SK-N-SH (cell line): ENCODE measurements at places on chromosomes 7 and 10.

GRCh38 chr7:49279891-49280290 is 355.5 kb downstream of the CDC14C start:
- no peak for DNase-seq

- DNase-seq, result peak; percentile 80
Observed at GRCh38 chr7:35424869-35425495, 171.1 kb upstream of the TBX20 start.

GRCh38 chr10:127976286-127976685 is 69.4 kb downstream of the PTPRE start:
- DNase-seq, result no peak

DNA sequence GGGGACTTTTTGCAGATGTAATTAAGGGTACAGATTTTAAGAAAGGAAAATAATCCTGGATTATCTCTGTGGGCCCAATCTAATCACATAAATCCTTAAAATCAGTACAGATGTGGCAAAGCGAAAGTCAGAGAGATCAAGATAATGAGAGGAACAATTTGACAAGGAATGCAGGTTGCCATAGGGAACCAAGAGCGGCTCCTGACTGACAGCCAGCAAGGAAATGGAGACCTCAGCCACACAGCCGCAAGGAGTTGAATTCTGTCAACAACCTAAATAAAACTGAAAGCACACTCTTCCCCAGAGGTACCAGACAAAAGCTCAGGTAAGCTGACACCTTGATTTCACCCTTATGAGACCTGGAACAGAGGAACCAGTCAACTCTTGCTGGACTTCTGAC is 3.4 kb upstream of the PNPLA8 start:
- DNase-seq, result no peak

DNA sequence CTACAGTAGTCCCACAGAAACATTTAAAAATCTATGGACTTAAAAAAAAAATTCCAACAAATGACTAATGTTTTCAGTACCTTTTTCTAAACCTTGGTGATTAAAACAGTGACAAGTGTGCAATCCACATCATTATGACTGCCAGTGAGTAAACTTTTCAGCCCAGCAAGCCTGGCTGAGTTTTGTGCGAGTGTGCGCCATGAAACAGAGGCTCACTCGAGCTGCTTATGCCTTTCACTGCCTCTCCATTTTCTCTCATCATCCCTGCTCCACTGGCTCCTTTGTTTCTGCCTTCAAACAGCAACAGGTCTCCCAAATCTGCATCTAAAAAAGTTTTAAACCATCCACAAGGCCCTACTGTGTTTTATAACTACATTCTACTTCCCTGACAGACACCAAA is 105.8 kb downstream of the USP6NL start:
- DNase-seq, result no peak

DNA sequence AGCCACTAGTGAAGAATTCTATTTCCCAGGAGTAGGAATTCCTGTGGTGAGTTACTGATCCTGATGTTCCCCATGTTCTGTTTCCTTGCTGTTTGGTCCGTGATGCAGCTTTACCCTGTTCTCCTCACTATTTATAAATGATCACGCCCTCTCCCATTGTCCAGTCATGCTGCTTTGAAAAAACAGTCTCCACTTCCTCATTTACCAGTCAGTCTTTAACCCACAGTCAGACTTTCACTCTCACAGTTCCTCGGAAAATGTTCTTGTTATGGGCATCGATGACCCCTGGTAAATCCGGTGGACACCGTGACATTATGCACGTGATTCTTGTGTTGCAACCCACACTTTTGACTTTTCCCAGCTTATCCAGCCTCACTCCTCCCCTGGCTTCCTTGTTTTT is 14.4 kb downstream of the SCIN start:
- DNase-seq, result no peak

- DNase-seq, result no peak
Observed at GRCh38 chr10:7520507-7521485, 110.0 kb upstream of the SFMBT2 start.

DNA sequence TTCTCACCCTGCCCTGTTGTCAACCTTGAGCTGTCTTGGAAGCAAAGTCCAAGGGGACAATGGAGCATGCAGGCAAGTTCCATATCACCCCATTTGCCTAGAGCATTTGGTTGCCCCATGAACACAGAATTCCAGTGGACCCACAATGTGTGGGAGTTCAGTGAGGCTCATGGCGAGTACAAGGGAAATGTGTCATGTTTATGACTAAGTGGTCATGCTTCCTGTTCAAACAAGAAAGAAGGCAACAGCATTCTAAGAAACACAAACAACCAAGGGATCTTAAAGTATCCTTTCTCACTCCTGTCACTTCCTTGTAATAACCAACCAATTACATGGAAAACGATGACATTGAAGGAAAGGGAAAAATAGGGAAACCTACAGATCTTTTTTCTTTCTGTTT is 513.0 kb downstream of the INHBA start:
- DNase-seq, result no peak

DNA sequence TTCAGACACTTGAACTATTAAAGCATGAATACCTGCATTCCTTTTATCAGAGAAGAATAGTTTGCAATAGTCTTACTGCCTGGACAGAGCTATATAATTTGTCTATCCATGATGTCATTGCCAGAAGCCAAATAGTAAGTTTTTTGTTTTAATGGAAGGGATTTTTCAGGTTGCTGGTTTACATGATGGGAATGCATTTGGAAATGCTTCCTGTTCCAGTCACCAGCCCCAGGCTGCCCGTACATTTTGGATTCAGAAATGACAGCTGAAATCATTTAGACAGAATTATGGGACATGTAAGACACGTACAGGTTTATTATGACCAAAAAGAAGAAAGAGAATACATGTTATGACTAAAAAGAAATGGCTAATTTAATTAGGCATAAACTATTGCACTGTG is 293.1 kb downstream of the CDK14 start:
- DNase-seq, result no peak

GRCh38 chr7:53993224-53993623 is 549.0 kb upstream of the VSTM2A start:
- no peak for DNase-seq

DNA sequence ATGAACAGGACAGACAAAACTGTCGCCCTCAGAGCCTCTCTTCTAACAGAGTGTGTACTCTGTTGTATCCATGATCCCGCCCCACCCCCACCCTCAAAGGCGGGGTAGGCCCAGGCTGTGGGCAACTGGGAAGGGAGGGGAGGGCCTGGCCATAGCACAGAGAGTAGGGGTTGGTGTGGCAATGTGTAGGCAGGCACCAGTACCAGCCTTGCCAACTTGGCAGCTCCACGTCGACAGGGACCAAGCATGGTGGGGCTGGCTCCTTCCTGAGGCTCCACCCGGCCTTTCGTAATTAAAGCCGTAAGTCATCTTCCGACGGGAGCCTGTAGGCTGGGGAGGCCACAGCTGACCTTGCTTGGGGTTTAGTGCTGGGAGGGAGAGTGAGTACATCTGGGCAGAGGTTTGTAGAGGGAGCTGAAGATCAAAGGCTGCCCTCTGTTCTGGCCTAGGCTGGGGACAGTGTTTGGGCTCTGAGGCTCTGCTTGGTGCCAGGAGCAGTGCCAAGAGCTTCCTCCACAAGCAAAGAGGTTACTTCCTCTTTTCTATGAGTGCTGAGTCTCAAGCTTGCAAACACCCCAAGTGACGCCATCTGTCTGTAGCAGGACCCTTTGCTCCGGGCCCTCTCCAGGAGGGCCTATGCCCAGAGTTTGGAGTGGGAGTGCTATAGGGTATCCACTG is 121.6 kb downstream of the C10orf105 start:
- no peak for DNase-seq

DNA sequence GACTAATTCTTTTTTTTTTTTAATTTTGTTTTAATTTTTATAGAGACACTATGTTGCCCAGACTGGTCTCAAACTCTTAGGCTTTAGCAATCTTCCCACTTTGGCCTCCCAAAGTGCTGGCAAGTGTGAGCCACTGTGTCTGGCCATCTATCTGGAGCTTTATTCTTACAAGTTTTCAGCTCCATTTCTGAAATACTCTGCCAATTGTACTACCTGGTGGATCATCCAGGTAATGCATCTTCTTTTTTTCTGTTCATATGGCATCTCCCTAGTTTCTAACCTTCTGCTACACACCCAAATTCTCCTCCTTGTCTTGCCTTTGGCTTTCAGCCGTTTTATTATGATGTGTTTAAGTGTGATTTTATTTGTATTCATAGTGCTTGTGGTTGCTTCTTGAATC is 40.2 kb downstream of the ZNF365 start:
- no peak for DNase-seq

GRCh38 chr7:95737828-95738505 is 34.4 kb upstream of the DYNC1I1 start:
- no peak for DNase-seq

DNA sequence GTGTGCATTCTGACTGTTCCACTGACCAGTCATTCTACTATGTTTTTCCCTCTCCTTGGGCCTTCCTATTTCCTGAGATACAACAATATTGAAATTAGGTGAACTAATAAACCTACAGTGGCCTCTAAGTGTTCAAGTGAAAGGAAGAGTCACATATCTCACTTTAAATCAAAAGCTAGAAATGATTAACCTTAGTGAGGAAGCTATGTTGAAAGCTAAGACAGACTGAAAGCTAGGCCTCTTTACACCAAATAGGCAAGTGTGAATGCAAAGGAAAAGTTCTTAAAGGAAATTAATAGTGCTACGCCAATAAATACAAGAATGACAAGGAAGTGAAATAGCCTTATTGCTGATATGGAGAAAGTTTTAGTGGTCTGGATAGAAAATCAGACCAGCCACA is 5.7 kb upstream of the DYNC1I1 start:
- no peak for DNase-seq

GRCh38 chr7:133808493-133808866 is 318.7 kb upstream of the LRGUK start:
- DNase-seq, result no peak

GRCh38 chr7:6248581-6248980 is 23.8 kb downstream of the CYTH3 start:
- DNase-seq, result no peak

- DNase-seq, result peak; percentile 72
Observed at GRCh38 chr10:127977357-127978009, 70.6 kb downstream of the PTPRE start.

DNA sequence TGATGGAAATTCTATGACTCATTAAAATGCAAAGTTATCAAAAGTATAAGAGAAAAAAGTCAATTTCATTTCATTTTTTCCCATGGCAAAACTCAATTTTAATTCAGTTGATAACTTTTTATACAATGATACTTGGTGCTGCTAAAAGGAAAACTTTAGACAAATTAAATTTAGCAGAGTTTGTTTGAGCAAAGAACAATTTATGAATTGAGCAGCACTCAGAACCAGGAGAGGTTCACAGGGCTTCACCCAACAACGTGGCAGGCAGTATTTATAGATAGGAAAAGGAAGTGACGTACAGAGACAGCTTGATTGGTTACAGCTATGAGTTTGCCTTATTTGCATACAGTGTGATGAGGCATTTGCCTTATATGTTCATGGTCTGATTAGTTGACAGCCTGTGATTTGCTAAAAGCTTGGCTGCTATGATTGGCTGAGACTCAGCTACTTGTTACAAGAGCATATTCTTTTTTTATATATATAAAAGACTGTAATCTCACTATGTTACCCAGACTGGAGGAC is 157.2 kb upstream of the CELF2 start:
- DNase-seq, result no peak

DNA sequence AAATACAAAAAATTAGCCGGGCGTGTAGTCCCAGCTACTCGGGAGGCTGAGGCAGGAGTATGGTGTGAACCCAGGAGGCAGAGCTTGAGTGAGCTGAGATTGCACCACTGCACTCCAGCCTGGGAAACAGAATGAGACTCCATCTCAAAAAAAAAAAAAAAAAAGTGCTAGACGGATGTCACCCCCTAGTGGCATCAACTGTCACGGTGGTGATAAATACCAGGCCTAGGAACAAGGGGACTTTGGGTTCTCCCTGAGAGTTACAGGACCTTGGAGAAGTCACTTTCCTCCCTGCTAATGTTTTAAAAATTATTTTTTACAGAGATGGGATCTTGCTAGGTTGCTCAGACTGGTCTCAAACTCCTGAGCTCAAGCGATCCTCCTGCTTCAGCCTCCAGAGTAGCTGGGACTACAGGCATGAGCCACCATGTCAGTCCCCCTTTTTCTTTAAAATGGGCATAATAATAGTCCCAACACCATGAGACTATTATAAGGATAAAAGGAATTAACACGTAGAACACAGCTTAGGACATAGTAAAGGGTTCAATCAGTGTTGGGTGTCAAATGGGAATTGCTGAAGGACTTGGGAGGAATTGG is 2.6 kb upstream of the TMEM130 start:
- peak; percentile 78 for DNase-seq

DNA sequence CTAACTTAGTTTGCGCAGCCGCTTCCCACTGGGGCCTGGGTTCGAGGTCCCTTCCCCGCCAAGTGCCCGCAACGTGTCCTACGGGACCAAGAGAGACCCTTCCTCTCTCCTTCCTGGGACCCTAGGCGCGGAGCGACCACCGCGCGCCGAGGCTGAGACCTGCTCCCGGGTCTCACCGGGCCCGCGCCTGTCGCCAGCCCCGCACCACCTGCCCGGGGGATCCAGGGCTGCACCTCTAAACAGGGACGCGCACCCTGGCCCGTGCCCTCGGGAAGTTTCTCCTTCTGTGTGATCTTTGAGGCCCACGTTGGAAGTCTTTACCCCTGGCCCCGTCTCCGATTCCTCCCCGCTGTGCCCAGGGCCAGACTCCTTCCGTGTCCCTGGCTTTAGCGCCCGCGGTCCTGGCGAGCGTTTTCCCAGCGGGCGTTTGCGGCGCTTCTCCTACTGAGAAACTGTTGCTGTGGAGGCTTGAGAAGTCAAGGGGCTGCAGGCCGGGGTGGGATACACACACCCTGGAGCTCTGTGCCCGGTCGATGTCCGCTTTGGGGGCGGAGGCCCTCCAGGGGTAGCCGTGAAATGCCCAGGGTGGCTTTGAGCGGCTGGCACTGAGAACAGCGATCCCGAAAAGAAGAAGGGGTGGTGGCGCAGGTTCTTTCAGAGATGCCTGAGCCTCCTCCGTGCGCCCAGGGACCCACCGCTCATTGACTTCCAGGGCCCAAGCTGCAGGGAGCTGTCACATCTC is 575 bp downstream of the PLPP4 start:
- no peak for DNase-seq

- no peak for DNase-seq
Observed at GRCh38 chr10:27482984-27483956, 20.8 kb upstream of the RAB18 start.

DNA sequence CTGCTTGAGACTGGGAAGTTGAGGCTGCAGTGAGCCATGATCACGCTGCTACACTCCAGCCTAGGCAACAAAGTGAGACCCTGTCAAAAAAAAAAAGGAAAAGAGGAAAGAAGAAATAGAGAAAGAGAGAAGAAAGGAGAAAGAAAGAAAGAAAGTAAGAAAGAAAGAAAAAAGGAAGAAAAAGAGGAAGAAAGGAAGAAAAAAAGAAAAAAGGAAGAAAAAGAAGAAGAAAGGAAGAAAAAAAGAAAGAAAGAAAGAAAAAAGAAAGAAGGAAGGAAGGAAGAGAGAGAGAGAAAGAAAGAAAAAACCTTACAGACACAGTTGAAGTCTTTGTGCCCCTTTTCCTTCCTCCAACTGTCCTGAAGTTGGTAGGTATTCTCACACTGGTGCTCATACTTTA is 26.6 kb upstream of the LEP start:
- DNase-seq, result no peak

GRCh38 chr10:36373424-36374096 is 731.5 kb upstream of the FZD8 start:
- DNase-seq, result peak; percentile 10
